ENCODE measurements at places on chromosomes 3 and 15.
A peak's percentile ranks its signal among the peaks of the same experiment; 100 is the strongest.

DNA sequence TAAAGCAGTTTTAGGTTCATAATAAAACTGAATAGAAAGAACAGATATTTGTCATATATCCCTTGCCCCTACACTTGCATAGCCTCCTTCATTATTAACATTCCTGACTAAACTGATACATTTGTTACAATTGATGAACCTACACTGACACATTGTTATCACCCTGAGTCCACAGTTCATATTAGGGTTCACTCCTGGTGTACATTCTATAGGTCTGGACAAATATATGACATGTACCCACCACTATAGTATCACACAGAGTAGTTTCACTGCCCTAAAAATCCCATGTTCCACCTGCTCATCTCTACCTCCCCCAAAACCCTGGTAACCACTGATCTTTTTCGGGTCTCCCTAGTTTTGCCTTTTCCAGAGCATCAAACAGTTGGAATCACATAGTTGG, 13.8 kb downstream of the DCBLD2 start:
- DNase-seq: no peak

GRCh38 chr3:188854772-188855149, 317.0 kb upstream of the TPRG1 start:
- DNase-seq: no peak

DNA sequence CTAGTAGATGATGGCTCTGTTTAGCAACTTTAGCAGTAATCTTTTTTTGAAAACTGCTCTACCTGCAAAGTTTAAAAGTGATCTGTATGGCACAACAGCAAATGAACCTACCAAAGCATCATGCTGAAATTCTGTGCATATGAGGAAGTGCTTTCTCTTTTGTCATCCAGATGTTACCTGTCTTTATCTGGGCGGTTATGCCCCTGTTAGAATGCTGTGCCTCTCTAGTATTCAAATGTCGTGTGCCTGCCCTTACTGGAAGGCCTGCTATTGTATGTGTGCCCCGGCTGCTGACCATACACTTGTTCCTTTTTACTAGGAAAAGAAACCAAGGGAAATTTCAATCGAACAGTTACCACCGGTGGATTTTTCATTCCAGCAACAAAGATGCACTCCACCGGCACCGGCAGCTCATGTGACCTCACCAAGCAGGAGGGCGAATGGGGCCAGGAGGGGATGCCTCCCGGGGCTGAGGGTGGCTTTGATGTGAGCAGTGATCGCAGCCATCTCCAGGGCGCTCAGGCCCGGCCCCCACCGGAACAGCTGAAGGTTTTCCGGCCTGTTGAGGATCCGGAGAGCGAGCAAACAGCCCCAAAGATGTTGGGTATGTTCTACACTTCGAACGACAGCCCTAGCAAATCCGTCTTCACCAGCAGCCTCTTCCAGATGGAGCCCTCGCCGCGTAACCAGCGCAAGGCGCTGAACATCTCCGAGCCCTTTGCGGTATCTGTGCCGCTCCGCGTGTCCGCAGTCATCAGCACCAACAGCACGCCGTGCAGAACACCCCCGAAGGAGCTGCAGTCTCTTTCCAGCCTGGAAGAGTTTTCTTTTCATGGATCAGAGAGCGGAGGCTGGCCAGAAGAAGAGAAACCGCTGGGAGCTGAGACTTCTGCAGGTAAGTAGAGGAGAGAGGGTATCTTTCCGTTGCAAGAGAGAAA, 61.6 kb downstream of the TMEM39A start:
- no peak for DNase-seq

DNA sequence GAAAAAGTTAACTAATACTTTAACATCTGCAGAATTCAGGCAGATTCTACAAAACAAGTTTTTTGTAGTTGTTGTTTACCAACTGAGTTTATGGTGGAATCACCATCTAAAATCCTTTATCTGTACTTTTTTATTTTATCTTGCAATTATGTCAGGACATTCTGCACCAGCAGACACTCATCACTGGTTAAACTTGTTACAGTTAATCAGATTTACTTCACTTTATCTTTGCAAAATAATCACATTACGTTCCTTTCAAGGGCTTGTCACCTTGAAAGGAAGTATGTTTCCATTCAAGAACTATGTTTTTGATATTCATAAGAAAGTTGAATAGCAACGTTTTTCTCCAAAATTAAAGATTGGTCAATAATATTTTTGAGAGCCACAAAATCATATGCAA, 796.6 kb upstream of the ROBO1 start:
- DNase-seq: no peak

- DNase-seq: no peak
Observed at GRCh38 chr15:31136016-31136415, 34.5 kb upstream of the TRPM1 start.

GRCh38 chr15:45855907-45856579, 221.2 kb downstream of the SQOR start:
- no peak for DNase-seq

- no peak for DNase-seq
Observed at GRCh38 chr15:42548249-42549031, at the start of the genes HAUS2 and LRRC57. TSS of gene HAUS2 (plus strand) at chr15:42548838. CDS start at chr15:42548873, 35 bp downstream. TSS of gene LRRC57 (minus strand) at chr15:42548793. CDS start at chr15:42548434, 359 bp downstream.

DNA sequence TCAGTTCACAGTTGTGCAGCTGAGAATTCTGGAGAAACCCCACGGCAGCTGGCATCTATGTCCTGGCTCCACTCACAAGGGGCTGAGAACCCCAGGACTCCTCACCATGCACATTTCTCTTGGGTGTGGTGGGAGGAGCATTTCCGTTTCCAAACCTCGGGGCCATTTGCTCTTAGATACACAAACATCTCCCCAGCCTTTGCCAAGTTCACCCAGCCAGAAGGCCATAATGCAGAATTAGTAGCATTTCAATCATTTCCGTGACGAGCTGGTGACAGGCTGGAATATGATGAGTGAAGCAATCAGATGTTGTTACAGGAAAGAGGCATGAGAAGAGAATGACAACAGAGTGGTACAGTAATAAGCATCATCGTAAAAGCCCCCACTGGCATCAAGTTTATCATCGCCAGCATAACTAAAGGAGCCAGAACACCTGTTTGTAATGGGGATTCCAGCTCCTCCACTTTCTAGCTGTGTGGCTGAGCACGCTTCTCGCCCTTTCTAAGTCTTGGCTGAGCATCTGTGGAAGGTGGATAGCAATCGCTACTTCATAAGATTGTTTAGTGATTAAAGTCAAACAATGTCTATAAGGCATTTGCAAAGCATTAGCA, 82.0 kb downstream of the LIPC start:
- DNase-seq: no peak

DNA sequence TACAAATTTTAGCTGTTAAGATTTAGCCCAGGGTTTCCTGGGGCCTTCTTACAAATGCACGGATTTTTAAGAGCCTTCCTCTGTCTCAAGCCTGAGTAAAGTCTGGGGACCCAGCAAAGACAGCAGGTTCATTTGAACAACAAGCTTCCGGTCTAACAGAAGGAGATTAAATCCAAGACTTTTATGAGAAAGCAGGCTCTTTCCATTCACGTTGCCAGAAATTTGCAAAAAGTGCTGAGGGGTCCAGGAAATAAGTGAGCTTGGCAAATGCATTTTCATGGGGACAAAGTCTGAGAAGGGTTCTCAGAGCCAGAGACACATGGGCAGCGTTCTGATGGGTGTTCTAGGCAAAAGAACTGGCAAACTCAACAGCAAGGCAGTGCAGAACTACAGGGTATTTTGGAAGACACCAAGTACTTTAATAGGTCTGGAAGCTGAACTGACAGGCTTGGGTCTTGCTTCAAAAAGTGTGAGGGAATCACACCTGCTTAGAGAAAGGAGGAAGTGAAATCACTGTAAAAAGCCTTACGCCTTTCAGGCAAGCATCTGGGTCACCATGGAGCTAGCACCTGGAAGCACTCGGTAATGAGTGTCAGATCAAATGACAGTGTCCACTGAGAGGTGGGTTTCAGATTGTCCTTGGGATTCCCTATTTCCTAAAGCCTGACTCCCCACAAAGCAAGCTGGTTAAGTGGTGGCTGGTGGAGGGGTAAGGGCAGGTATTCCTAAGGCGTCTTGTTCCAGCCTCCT, 115.8 kb upstream of the ARHGEF3 start:
- no peak for DNase-seq

- DNase-seq: no peak
Observed at GRCh38 chr3:115632026-115632425, 8.7 kb downstream of the GAP43 start.

- DNase-seq: no peak
Observed at GRCh38 chr3:144164352-144164751, 192.7 kb downstream of the DIPK2A start.

DNA sequence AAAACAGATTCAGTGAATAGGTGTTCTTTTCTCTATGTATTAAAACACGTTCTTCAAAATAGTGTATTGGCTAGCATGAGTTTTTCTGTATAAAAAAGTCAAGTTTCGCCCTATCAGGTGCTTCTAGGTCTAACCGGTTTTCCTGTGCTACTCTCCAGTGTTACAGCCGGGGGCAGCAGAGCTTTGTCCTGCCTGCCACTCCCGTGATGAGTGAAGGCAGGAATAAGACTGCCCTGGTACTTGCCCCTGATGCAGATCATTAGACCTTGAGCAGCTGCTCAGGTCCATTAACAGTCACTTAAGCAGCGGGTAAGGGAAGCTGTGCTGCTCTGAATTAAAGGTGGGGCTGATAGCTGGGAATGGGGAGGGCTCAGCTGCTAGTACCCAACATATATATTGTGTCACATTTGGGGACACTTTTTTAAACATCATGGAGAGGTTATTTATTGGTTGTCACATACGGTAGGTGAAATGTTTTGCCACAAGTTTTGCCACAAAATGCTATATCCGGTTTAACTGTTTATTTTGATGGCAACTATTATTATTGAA, 1.3 kb upstream of the UNC13C start:
- no peak for DNase-seq

- no peak for DNase-seq
Observed at GRCh38 chr15:72783004-72783639, 436 bp downstream of the ADPGK start.

- peak; percentile 5 for DNase-seq
Observed at GRCh38 chr3:69439643-69440270, 53.9 kb upstream of the FRMD4B start.

GRCh38 chr3:134361162-134361835, 12.9 kb downstream of the AMOTL2 start:
- no peak for DNase-seq

GRCh38 chr3:66797889-66798560, 200.1 kb upstream of the KBTBD8 start:
- no peak for DNase-seq

- no peak for DNase-seq
Observed at GRCh38 chr3:136778865-136779264, 26.7 kb upstream of the STAG1 start.

DNA sequence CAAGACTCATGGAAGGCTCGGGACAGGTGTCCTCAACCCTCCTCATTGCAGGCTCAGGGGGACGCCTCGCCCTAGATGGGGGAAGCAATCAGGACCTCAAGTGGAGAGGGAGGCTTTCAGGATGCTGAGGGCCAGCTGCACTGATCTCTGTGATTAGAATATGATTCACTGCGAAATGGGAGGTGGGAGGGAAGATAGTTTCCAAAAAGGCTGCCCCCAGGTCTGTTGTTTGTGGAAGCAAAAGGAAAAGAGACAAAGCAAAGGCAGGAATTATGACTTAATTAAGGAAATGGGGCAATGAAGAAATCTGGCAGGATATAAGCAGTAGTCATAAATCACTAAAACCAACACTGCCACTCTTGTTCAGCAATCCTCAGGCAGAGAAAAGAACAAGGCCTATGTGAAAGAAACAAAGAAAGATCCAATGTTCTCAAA, 85.6 kb upstream of the ABHD17C start:
- no peak for DNase-seq

DNA sequence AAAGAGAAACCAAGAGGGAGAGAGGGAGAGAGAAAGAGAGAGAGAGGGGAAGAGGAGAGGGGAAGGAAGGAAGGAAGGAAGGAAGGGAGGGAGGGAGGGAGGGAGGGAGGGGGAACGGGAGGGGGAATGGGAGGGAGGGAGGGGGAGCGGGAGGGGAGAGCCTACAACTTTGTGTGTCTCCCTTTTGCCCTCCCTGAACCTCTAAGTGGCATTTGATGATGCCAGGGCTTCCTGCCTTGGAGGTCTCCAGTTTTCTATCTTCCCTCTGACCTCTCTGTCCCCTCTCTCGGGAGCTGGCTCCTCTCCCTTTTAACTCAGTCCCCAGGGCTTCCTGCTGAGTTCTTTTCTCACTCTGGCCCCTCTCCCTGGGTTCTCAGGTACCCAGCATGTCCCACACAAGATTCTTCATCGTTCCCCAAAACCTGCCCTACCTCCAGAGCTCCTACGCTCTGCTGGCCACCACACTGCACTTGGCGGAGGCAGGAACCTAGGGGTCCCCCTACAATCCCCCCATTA, 12.5 kb upstream of the FAM174B start:
- no peak for DNase-seq

GRCh38 chr15:56919031-56919608, 676 bp downstream of the TCF12 start:
- DNase-seq: no peak

DNA sequence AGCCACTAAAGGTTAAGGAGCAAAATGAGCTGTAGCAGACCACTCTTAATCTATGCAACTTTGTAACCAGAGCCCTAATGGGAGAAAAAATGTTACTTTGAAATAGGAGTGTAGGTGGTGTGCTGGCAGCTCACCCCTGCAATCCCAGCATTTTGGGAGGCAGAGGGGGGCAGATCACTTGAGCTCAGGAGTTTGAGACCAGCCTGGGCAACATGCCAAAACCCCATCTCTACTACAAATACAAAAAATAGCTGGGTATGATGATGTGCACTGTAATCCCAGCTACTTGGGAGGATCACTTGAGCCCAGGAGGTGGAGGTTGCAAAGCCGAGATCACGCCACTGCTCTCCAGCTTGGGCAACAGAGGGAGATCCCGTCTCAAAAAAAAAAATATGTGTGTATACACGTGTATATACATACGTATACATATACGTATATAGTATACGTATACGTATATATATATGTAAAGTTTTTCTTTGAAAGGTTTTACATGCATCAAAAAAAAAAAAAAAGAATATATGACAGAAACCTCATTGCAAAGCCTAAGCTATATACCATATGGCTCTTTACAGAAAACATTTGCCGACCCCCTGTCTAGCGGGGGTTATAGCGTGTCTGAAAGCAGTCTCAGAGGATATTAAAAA, 15.7 kb downstream of the CAPN7 start:
- DNase-seq: no peak
